Breast epithelium (tissue), 4 donors: ENCODE measurements at places on chromosomes 11 and 22. TPM values are rescaled to one million over a fixed set of nuclear protein-coding genes. Genes with fewer than 3 reads are reported as not detected.

- DNase-seq: no peak
These were observed 3.7 kb downstream of the RNH1 start for GRCh38 chr11:503179-503981.

GRCh38 chr11:132981131-132981956 lies 551.0 kb downstream of the OPCML start:
- DNase-seq: no peak

DNA sequence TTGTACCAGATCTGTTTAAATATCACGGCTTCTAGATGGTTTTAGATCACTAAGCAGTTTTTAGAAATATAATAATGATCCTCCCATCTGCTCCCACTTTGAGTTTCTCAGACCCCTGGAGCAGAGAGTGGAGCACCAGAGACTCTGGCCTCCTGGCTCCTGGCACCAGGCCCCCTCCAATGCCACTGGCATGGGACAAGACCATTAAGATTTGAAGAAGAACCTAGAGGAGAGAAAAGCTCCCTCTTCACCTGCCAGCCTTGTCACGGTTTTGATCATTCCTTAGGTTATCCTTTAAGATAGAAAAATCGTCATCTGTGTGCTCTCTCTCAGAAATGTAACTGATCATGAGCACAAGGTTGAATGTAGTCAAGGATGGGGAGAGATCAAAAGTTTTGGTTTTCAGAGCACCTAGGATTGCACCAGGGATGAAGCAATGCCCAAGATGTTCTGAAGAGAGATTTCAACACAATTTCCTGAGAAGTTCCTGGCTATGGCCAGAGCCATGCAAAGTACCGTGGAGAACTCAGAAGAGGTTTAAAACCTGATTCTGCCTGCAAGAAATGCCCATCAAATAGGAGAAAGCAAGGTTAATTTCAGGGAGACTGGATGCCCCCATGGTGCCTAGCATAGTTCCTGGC lies 22.2 kb downstream of the IL10RA start:
- DNase-seq: no peak

DNA sequence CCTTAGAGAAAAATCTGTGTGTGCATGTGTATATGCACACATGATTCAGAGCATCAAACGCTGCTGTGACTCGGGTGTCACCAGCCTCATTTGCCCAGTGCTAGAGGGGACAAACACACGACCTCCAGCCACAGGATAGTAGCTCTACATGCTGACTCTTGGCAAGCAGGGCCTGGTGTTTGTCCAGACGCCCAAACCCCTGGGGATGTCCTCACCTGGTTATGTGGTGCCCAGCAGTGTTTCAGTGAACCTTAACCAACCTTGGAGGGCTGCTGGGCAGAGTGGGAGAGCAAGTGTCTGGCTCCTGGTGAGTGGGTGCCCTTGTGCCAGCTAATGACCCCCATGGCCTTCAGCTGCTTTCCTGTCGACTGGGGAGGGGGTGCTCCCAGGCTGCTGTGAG lies 26.7 kb downstream of the IGLL1 start:
- no peak for DNase-seq

- DNase-seq: no peak
These were observed 871.9 kb downstream of the TBC1D22A start for GRCh38 chr22:47634347-47634746.

- no peak for DNase-seq
These were observed 74.2 kb upstream of the IGLL5 start for GRCh38 chr22:22813126-22814075.

GRCh38 chr11:27505781-27506180 lies 788 bp downstream of the LIN7C start:
- DNase-seq: no peak

- DNase-seq: no peak
These were observed 29.7 kb downstream of the FAM83F start for GRCh38 chr22:40024201-40025061.

DNA sequence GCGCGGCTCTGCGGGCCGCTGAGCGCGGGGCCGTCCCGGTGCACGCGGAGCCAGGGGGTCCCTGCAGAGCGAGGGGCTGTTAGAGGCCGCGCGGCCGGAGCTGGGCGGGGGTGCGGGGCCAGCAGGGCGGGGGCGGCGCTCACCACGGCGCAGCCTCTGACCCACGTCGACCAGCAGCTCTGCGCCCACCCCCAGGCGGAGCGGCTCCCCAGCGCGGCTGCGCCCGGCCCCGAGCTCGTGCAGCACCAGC lies 385 bp upstream of the SCO2 start:
- DNase-seq: no peak

The TSPAN32 gene
- total RNA-seq: 2.4 TPM

The UBQLN3 gene
- total RNA-seq: 0.32 TPM

The ALDH3B1 gene
- 9.8 TPM for total RNA-seq
